ENCODE measurements at places on chromosomes 2 and 18.

DNA sequence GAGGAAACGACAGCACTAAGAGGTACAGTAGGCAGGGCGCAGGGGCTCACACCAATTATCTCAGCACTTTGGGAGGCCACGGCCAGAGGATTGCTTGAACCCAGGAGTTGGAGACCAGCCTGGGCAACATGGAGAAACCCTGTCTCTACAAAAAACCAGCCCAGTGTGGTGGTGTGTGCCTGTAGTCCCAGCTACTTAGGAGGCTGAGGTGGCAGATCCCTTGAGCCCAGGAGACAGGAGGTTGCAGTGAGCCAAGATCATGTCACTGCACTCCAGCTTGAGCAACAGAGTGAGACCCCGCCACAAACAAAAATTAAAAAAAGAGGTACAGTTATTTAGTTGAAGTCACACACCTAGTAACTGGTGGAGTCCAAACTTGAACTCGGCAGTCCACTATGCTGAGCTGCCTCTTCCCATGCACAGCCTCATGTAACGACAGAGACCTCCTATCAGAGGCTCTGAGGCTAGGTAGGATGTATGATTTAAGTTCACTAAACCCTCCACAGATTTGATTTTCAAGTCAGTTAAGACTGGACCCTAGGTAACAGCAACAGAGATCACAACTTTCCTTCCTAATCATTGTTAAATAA is 8.7 kb downstream of the STK17B start:
- no peak for DNase-seq

DNA sequence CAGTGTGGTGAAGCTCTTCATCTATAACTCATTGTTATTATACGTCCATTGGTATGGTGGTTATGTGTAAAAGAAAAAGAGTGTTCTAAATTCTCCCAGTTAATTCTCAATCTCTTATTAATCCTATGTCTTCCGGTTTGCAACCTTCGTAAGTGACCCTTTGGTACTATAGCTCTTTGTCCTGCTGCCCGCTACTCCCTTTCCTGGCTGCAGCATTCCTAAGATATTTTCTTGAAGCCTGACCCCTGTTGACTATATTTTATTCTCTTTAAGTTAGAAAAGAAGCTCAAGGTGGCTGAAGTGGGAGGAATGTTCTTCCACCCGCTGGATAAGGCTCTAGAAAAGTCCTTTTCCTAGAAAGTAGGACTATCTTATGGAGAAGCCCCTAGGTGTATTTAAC is 684.8 kb downstream of the SOCS6 start:
- no peak for DNase-seq

DNA sequence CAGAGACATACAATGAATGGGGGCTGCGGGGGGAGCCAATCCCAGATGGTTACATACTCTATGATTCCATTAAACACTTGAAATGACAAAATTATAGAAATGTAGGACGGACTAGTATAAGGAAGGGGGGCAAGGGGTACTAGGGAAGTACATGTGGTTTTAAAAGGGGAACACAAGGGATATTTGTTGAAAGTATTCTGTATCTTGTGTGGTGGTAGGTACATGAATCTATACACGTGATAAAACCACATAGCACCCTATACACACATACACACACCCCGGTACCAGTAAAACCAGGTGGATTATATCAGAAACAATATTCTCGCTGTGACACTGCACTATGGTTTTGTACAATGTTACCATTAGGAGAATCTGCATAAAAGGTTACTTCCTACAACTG is 45.4 kb downstream of the ASXL2 start:
- DNase-seq, result no peak

GRCh38 chr2:45674035-45674816 is 22.8 kb downstream of the PRKCE start:
- peak; percentile 53 for DNase-seq

DNA sequence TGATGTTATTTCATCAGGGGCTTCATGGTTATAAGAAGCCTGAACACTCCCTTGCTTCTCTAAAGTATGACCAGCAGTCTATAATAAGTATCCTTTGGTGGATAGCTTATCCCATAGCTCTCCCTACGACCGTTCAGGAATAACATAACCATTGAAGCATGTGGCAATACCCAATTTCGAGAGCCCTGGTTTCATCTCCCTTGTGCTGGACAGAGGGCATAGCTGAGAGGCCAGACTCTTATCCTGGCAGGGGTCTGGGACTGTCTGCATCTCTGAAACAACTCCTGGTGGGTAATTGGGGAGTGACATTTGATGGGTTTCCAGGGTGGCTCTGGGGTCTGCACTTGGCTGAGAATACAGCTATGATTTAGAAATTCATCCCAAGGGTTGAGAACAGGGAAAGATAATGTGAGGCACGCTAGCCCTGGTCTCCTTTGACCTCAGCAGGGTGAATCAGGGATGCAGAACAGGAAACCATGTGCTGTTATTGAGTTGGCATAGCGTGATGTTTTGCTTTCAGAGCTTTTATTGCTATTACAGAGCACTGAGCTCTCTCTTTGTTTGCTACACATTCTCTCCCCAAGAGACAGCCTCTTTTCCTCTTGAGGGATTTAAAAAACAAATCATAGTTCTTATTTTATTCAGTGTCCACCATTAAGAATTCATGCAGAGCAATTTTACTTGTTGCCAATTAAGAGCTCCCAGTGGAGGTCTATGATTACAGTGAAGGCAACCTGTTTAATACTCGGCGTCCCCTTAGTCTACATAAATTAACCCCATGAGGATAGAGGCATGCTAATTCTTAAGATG is 274.5 kb downstream of the NCKAP5 start:
- no peak for DNase-seq

GRCh38 chr2:221876016-221876415 is 303.9 kb upstream of the EPHA4 start:
- DNase-seq, result no peak

GRCh38 chr2:240972201-240972600 is 26.2 kb upstream of the SNED1 start:
- DNase-seq, result no peak

- DNase-seq, result no peak
Measured at GRCh38 chr18:36476433-36476832, 178.9 kb downstream of the FHOD3 start.

GRCh38 chr2:42268528-42269151 is 92.4 kb downstream of the COX7A2L start:
- peak; percentile 2 for DNase-seq

- no peak for DNase-seq
Measured at GRCh38 chr18:60247103-60247502, 125.5 kb downstream of the MC4R start.

DNA sequence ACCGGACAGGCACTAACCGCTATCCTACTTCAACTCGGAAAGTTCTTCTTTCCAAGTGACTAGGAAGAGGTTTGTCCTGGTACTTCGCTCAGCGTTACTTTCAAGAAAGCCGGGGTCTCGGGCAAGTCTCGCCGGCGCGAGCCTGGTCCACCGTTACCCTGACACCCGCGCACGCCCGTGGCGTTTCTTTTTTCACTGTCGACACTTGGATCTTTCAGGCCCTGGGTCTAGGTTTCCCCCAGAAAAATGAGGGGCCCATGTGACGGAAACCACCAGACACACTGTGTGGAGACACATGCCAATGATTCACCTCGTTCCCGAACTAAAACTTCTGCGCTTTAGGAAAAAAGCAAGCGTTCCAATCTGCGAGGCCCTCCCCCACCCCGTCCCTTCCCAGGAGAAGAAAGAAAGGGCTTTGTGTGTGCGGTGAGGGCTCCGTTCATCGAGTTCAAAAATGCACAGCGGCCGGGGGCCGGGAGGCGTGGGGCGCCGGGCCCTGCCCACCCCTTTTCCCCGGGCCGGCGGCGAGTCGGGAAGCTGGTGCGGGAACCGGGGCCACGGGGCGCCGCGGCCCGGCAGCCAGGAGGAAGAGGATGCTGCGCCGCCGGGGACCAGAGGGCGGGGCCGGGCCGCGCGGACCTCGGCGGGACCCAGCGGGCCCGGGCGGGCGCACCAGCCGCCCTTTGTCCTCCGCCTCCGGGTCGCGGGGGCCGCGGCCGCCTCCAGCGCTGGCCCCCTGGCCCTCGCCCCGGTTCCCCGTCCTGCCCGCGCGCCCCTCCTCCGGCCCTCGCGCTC is 2.6 kb downstream of the ZNF521 start:
- peak; percentile 83 for DNase-seq

GRCh38 chr2:56248965-56249742 is 65.4 kb downstream of the CCDC85A start:
- DNase-seq, result peak; percentile 44

DNA sequence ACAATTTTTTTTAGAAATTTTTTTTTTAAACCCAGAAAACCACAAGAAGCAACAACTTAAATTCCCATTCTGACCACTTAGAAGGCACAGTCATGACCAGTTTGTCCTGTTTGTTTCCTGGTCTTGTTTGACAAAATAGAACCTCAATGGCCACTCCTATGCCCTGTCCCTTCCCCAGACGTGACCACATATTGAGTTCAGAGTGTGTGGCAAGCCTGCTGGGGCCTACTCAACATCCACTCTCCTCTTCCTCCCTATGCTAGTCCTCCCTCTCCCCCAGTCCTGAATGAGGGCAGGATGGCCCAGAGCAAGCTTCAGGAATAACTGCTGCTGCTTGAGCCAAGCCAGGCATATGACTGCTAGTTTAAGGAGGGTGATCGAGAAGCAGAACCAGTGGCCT is 89.6 kb downstream of the PRELID3A start:
- no peak for DNase-seq

DNA sequence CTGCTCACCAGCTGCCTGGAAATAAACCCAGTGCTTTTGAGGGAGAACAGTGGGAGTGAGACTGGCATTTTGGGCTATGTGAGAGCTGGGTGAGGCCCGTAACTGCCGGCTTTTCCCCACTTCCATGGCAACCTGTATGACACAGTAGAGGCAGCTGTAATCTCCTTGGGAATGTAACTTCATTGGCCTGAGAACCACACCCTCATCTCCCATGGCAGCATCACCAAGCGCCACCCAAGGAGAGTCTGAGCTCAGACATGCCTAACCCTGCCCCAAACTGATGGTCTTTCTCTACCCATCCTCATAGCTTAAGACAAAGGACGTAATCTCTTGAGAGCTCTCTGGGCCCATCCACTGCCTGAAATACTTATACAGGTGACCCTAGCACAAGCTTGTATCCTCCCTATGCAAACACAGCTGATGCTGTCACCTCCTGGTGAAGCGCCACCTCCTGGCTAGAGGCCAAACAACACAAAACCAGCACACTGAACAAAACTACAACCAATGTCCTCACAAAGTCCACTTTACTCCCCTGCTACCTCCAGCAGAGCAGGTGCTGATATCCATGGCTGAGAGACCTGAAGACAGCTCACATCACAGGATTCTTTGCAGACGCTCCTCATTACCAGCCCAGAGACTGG is 763.4 kb upstream of the NRXN1 start:
- no peak for DNase-seq

DNA sequence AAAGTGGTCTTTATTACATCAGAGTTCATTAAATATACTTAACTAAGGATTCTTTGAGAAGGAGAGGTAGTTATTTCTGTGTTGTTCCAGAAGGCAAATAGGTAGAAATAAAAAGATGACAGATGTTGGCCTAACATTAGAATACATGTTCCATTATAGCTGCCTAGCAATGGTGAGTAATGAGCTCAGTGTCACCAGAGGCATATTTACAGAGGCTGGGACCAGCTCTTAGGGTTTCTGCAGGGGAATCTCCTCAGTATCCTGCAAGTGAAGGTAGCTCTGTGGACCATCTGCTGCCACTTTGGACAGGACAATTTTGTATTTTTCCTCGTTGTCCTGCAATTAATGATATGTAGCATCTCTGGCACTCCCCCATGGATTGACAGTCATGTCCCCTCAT is 416.0 kb downstream of the THSD7B start:
- no peak for DNase-seq

Data from fibroblast of skin of right biceps (primary cell).